ENCODE measurements at places on chromosomes 11 and 22. TPM values are rescaled to one million over a fixed set of nuclear protein-coding genes. Genes with fewer than 3 reads are reported as not detected.

DNA sequence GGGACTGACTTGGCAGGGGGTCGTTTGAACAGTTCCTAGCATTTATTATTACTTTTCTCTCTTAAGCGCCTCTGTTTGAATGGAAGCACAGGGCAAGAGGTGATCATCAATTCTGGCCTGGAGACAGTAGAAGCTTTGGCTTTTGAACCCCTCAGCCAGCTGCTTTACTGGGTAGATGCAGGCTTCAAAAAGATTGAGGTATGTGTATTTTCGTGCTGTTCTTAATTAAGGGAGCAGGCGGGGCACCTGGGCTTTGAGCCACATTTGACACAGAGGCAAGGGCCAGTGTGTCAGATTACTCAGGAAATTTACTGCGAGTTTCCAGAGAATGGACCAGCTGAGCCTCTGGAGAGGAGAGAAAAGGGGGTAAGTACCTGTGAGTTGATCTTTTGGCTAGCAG lies 102.4 kb upstream of the SORL1-AS1 start:
- DNase-seq = no peak

- DNase-seq = no peak
These were observed 82.9 kb downstream of the PKNOX2 start for GRCh38 chr11:125247431-125247830.

DNA sequence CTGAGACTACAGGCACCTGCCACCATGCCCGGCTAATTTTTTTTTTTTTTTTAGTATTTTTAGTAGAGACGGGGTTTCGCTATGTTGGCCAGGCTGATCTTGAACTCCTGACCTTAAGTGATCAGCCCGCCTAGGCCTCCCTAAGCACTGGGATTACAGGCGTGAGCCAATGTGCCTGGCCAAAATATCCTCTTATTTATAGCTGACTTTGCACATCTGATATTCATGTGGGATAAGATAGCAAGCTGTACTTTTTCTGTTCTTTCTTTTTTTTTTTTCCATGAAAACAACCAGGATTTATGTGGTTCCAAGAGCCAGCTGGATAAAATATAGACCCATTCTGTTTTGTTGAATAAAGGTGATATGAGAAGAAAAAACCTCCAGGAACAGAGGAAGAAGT lies 12.1 kb upstream of the XBP1 start:
- DNase-seq = no peak

GRCh38 chr22:47626428-47627390 lies 864.3 kb downstream of the TBC1D22A start:
- no peak for DNase-seq

Gene CHRM1
- total RNA-seq = 1.3 TPM
